ENCODE measurements at places on chromosomes 12 and 14.

DNA sequence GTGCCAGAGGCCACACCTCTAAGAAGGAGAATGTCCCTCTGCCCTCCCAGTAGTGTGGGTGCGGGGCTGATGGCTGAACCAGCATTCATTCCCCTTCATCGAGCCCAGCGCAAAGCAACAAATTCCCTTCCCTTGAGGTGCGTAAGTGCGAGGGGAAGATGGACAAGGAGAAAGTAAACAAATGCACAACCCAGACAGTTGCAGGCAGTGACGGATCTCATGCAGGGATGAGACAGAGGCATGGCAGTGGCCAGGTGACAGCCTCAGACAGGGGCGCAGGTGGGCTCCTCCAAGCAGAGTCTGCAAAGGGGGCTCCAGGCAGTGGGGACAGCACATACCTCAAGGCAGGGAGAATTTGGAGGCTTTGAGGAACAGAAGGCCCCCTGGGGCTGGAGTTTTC is 2.3 kb upstream of the MYL2 start:
- DNase-seq = no peak

GRCh38 chr12:45737638-45738037 is 8.1 kb downstream of the ARID2 start:
- DNase-seq = no peak

DNA sequence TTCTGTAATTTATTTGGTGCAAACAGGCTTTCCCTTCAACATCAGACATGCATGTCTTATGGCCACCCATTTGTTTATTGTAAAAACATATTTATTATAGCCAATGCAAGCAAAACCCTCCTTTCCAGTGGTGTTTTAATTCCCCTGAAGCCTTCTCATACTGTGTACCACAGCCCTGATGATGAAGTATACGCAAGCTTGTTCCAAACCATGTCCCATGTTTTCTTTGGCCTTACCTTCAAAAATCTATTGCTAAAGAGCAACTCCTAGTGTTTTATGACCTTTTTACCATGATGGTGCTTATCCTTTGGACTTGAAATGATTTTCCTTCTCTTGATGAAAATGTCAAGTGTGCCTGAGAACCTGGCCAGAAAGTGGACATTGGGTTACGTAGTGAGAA is 85.9 kb upstream of the CCDC91 start:
- DNase-seq = no peak

- DNase-seq = no peak
These were observed 13.3 kb upstream of the EIF4B start for GRCh38 chr12:52992699-52993557.

DNA sequence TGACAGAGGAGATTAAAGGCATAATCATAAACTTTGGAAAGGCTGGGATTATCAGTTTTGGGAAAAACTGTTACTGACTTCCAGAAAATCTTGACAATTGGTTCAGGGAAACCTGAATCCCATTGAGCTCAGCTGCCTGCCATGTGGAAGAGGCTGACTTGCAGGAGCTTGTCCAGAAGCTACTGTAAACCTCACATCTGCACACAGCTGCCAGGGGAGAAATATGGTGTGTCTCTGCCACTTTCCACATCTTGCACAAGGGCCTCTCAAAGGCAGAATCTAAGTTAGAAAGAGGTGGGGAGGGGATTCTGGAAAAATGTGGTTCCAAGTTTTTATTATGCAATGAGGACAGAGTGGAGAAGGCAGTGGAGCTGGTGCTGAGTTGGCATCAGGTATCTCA is 8.7 kb upstream of the BHLHE41 start:
- no peak for DNase-seq

DNA sequence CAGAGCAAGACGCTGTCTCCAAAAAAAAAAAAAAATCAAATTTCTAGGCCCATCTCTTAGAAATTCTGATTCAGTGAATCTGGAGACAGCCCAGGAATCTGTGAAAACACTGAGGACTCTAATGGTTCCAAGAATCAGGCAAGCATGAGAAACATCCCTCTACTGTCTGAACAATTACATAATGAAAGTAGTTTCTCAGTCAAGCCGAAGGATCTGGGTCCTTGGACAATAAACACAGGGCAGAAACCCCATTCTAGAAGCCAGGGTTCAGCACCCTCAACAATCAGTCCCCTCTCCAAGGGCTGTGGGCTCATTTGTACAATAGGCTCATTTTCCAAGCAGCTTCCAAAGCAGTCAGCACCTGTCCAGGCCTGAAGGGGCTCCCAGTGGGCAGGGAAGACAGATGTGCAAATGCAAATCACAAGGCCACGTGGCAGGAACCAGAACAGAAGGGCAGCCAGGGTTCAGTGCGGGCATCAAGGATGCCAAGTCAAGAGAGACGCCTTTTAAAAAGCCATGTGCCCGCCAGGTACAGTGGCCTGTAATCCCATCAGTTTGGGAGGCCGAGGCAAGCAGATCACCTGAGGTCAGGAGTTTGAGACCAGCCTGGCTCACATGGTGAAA is 96.1 kb downstream of the KSR2 start:
- no peak for DNase-seq

- no peak for DNase-seq
These were observed 277.7 kb downstream of the VRK1 start for GRCh38 chr14:97074856-97075255.

GRCh38 chr12:117328556-117329100 is 32.8 kb downstream of the NOS1 start:
- no peak for DNase-seq

DNA sequence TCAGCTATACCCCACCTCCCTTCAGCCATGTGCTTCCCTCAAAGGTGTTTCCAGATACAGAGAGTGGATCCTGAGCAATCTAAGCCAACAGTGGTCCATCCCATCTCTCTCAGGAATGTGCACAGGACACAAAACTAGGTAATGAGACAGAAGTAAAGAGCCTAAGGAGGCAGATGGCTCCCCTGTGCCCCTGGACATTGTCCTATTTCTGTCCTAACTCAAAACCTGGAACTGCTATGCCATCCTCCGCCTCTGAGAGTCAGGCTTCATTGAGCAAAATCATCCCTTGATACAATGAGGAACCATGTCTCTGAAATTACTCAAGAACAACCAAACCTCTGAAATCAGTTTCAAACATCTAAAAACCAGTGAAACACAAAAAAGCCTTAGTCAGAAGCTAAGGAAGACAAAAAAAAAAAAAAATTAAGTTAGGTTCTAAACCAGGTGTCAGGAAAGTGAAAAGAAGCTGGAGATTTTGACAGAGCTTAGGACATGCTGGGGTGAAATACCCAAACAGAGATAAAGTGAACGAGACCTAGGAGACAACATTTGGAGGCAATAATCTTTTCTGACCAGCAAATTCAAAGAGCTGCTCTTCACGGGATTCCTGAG is 200.3 kb upstream of the PLEKHG7 start:
- no peak for DNase-seq

- no peak for DNase-seq
These were observed 84.2 kb upstream of the TMEM263 start for GRCh38 chr12:106871477-106871876.

DNA sequence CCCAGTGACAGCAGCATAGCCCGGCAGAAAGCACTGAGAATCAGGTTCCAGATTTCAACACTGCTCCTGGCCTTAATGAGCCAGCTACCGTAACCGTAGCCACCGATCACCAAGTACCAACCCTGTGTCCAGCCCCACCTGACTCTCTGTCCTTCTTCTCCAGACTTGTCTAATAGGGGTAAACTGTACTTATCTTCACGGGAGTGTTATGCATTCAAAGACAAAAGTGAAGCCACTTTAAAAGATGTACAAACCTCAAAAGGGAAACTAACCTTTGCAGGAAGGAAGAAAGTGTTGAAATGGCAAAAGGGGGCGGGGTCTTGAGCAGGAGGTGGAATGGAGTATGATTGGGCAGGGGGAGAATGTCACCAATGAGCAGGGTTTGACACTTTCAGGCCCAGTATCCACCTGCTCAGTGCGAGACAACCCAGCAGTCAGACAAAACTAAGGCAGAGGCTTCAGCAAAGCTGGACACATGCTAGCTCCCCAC is 226.1 kb downstream of the CHST11 start:
- no peak for DNase-seq

GRCh38 chr12:132188916-132189325 is 44.7 kb downstream of the NOC4L start:
- DNase-seq = no peak

- DNase-seq = no peak
These were observed 246.8 kb upstream of the AVPR1A start for GRCh38 chr12:63397807-63398206.
